ENCODE measurements at places on chromosomes 5 and 9.

- DNase-seq, result no peak
Observed at GRCh38 chr5:160263326-160263855, 34.1 kb downstream of the FABP6 start.

GRCh38 chr5:79456890-79457583, 56.9 kb downstream of the HOMER1 start:
- no peak for DNase-seq

DNA sequence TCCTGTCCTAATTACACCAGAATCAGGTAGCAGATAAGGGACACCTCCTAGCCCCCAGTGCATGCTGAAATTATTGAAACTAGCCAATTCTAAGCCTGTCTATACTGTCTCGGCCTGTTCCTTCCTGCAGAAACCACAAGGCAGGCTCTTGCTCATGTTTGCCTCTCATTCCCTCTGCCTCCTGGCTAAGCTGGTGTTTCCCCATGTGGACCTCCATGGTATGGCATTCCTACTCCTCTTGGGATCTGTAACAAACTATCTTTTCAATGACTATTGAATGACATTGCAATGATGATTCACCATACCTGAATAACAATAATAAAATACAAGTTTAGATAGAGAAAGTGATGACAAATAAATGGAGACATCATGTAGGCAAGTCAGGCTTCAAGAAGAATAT, 35.6 kb upstream of the ADAMTS16 start:
- DNase-seq, result peak; percentile 13

DNA sequence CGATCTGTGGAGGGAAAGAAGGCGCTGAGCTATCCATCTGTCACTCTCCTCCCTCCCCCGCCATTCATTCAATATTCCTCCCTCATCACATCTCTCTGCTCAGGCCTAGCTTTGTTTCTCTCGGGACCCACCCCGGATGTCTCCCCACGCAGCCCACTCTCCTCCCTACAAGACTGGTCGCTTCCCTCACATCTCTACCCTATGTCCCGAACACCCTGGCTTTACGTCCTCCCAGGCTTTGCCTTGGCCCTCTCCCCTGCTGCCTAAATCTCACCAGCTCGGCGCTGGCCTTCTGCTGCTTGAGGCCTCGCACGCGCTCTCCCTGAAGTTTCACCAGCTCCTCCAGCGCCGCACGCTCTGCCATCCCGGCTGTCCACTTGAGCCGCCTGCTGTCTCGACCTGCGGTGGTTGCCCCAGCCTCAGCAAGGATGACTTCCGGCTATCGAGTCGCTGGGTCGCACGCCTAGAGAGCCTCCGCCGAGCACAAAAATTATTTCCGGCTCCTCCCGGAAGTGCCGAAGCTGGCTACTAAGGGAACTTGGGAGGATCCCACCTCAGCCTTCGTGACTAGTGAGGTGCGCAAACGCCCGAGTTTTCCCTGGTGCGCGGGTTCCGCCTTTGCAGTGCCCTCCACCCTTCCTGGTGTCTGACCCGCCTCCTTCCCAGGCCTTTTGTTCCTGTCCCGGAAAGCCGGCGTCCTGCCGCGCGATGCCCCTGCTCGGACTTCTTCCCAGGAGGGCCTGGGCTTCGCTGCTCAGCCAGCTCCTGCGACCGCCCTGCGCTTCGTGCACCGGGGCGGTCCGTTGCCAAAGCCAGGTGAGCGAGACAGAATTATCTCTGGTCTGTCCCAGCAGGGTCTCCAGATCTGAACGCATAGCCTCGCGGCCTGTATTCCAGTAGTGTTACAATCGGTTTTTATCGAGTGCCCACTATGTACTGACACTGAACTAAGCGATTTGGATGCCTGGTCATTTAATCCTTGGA, at the start of the genes HARS1 and HARS2:
TSS of gene HARS1 (minus strand) at position 430 of the 984 bp plus-strand sequence. CDS start at position 364, 66 bp downstream.
TSS of gene HARS2 (plus strand) at position 515 of the 984 bp plus-strand sequence. CDS start at position 709, 194 bp downstream.
- peak; percentile 98 for DNase-seq

- no peak for DNase-seq
Observed at GRCh38 chr9:35001285-35001677, 11.7 kb downstream of the DNAJB5 start.

DNA sequence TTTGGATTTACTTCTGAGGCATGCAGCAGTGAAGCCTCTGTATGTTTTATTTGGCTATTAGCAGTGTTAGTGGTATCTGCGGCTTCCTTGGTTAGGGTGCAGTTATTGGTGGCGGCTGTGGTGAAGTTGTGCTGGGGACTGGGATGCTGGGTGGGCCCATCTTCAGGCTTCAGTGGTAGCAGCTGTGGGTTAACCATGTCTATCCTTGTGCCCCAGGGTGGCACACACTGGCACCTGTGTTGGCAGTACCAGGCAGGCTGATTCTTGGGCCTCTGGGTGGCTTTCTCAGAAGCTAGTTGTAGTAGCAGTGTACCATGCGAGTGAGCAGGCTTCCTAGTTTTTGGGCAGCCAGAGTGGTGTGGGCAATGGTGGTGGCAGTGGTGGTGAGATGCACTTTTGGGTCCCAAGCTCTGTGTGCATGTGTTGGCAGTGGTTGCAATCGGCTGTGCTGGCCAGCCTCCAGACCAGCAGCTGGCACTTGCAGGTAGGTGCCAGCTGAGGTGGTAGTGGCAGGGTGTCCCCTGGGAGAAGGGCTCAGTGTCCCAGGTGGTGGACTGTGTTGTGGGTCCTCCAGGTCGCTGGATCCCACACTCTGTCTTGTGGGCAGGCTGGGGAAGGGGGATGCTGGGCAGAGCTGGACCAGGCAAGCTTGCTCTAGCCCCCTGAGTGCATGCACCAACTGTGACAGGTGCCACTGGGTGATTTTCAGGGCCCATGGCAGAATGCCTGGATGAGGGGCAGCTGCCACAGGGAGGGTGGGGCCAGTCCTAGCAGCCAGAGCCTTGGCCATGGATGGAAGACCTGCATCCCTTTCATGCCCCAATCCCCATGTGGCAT, 13.6 kb downstream of the AHRR start:
- DNase-seq, result no peak

- DNase-seq, result no peak
Observed at GRCh38 chr5:133938039-133938821, 30.2 kb downstream of the C5orf15 start.

GRCh38 chr9:22829236-22829635, 382.6 kb downstream of the DMRTA1 start:
- no peak for DNase-seq

GRCh38 chr9:4292781-4293180, 7.1 kb downstream of the GLIS3 start:
- DNase-seq, result no peak

DNA sequence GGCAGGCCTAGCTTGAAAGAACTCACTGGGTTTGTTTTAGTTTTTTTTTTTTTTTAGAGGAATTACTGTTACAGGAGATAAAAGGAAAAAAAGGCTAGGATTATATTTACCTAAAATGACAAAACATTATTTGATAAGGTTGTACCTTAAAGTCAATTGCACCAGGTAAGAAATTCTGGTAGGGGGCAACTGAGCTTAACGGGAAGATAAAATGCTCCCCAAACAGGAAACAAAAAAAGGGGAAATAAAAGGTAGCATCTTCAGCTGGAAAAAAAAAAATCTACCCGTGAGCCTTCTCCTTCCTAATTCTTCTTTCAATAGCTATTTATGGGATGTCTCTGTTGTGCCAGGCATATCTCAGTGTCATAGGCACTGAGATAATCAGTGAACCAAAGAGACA, 164.5 kb downstream of the PIK3R1 start:
- DNase-seq, result no peak

DNA sequence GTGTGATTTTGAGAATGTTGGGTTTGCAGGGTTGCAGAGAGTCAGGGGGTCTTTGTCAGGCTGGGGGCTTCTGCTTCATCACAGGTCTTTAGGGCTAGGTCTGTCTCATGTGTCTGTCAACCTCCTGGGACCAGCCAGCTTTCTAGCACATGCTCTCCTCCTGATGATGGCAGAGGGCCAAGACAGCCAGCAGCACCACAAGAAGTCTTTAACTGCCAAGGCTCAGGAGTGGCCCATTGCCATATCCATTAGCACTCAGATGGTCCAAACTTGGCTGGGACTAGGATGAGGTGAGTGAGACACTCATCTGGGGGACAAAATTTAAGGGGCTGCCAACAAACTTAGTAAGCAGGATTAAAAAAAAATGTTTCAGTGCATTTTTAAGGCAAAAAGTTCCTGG, 384.2 kb upstream of the CDH10 start:
- DNase-seq, result no peak

- no peak for DNase-seq
Observed at GRCh38 chr5:143693651-143694252, 118.2 kb upstream of the HMHB1 start.

GRCh38 chr5:12854386-12854785, 950.1 kb upstream of the CTNND2 start:
- no peak for DNase-seq

- no peak for DNase-seq
Observed at GRCh38 chr5:572398-573019, 39.6 kb upstream of the CEP72 start.

DNA sequence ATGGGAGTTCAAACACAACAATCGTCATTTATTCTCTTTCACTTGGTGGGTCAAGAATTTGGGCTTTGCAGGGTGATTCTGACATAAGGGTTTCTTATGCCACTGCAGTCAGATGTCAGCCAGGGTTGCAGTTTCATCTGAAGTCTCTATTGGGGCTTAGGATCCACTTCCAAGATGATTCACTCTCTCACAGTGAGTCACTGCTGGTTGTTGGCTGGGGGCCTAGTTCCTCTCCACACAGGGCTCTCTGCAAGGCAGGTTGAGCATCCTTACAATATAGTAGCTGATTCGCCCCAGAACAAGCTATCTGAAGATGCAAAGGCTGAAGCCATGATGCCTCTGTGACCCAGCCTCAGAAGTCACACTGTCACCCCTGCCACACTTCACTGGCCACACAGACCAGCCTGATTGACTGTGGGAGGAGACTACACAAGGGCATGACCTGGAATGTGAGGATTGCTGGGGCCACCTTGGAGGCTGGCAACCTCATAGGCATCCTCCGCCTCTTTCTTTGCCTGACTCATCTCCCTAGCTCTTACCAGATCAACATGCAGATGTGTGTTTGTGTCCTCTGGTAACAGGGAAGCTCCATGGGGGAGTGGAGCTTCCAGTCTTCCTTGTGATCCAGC, 4.5 kb upstream of the CARD19 start:
- peak; percentile 67 for DNase-seq

DNA sequence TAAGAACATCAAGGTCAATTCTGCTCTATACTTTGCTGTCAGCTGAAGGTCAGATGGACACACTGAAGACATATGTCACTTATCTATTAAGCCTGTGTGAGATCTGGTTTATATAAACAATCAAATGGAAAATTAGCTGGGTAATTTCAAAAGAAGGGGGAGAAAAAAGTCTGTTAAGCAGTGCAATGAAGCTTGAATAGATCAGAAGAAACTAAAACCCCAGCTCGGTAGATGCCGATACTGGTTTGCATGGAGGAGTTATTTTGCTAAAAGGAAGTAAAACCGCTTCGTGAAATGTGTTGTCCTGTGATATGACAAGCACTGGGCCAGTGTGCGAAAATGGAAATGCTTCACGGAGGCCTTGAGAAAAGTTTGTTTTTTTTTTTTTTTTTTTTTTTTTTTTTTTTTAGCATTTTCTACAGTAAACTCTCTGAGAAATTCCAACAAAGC, 148.8 kb downstream of the MEF2C start:
- DNase-seq, result no peak

DNA sequence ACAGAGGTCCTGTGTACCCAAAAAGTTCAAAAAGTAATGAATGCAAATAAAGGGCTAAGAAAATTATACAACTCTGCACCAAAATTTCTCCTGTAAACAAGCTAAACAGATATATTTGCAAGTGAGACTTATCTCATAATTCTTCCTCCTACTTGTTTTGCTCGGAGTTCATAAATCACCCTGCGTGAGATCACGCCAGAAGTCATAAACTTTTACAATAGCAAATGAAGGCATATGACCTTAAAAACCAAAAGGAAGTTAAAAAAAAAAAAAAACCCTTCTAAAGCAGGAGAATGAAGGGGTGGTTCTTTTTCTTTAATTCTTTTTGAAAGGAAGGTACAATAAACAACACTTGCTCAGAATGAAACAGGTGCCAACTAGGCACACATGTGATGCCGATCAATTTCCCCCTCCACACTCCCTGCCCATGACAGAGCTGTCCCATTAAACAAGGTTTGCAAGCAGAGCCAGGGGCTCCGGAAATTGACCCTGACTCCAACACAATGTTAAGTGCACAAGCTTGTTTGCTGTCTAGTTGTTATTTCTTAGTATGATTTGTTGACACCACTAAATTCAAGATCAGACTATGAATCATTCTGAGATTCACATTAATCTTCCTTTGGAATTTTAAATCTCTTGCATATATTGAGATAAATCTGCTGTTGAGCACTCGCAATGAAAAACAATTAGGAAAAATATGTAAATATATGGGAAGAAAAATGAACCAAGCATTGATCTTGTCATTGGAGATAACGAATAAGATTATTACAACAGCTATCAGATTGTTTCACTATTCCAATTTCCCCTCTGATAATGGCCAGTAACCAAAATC, 46.3 kb downstream of the DROSHA start:
- no peak for DNase-seq

DNA sequence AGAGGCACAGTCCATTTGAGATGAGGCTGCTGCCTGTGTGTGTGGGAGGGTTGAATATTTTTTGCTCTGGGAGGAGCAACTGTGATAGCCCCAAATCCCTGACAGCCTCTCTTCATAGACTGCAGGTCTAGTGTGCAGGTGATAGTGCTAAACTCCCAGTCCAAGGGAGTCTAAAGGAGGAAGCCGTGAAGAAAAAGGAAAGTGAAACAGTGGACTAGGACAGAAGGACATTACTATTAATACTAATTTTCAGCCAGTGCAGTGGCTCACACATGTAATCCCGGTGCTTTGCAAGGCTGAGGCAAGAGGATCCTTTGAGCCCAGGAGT, 295.0 kb downstream of the PDE4D start:
- peak; percentile 37 for DNase-seq

- DNase-seq, result peak; percentile 52
Observed at GRCh38 chr9:27377147-27377807, 80.3 kb upstream of the EQTN start.

DNA sequence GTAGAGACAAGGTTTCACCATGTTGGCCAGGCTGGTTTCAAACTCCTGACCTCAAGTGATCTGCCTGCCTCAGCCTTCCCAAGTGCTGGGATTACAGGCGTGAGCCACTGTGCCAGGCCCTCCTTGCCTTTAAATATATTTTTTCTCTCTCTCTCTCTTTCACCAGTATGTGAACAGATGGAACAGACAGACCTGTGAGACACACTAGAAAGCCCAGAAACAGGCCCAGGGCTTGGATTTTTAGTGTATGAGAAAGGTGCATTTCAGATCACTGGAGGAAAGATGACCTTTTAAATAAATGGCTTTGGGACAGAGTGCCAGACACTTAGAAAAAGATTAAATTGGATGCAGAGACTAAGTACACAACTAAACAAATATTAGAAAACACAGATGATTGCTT, 3.1 kb downstream of the RASGEF1C start:
- no peak for DNase-seq

- DNase-seq, result peak; percentile 62
Observed at GRCh38 chr5:141778206-141778605, 96.2 kb upstream of the ARAP3 start.

- no peak for DNase-seq
Observed at GRCh38 chr5:59725392-59725767, 168.1 kb downstream of the PDE4D start.
